ENCODE measurements at places on chromosomes 3 and 15.

- no peak for DNase-seq
Measured at GRCh38 chr3:147906285-147906684, 497.1 kb downstream of the ZIC1 start.

GRCh38 chr15:92637626-92638025 lies 17.9 kb downstream of the FAM174B start:
- no peak for DNase-seq

DNA sequence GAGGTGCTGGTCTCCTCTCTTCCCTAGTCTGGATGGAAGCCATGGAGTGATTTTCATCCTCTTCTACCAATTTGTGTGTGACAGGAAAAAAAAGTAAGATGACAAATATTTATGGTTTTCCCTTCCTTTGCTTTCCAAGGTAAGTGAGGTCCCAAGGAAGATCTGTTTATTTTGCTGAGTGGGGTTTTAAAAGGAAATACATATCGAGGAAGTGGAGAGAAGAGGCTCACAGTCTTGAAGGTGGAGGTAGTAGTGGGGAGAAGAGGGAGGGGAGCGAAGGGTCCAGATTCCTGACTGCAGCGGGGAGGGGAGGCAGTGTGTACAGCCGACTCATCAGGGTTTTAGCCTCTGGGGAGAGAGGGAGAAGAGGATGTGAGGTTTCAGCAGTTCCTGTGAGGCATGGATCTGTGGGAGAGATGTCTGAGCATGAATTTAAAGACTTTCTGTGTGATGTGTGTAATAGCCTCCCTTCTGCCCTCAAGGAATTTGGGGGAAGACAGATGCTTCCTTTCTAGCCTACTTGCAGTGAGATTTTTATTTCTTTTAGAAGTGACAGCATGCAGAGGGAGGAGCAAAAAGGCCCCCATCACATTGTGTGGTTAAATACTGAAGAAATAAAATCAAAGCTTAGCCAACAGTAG lies 272.4 kb downstream of the THRB start:
- DNase-seq: no peak

GRCh38 chr3:144324076-144324475 lies 352.5 kb downstream of the DIPK2A start:
- no peak for DNase-seq

DNA sequence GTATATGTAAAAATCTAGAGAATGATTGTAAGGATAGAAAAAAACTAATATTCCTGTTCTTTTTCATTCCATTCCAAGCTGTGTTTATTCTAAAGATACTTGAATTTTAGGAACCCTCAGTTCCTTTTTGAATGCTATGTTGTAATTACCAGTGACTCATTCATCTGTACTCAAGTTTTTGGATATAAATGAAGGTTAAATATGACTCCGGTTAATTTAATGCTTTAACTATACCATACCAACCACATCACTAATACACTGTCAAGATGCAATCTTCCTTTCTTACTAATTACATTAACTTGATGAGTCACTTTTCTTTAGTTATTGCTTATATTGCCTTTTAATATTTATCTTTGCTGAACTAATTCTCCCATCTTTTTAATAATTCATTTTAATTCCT lies 68.8 kb upstream of the ZNF148 start:
- DNase-seq: no peak

GRCh38 chr3:176759815-176760506 lies 437.3 kb downstream of the TBL1XR1 start:
- DNase-seq: no peak

GRCh38 chr15:73146419-73146818 lies 94.2 kb downstream of the NEO1 start:
- DNase-seq: no peak

GRCh38 chr15:69862540-69862939 lies 235.2 kb downstream of the TLE3 start:
- DNase-seq: no peak

- DNase-seq: no peak
Measured at GRCh38 chr3:55752911-55753310, 265.8 kb upstream of the WNT5A start.

GRCh38 chr3:54713455-54713854 lies 214.4 kb downstream of the LRTM1 start:
- no peak for DNase-seq

DNA sequence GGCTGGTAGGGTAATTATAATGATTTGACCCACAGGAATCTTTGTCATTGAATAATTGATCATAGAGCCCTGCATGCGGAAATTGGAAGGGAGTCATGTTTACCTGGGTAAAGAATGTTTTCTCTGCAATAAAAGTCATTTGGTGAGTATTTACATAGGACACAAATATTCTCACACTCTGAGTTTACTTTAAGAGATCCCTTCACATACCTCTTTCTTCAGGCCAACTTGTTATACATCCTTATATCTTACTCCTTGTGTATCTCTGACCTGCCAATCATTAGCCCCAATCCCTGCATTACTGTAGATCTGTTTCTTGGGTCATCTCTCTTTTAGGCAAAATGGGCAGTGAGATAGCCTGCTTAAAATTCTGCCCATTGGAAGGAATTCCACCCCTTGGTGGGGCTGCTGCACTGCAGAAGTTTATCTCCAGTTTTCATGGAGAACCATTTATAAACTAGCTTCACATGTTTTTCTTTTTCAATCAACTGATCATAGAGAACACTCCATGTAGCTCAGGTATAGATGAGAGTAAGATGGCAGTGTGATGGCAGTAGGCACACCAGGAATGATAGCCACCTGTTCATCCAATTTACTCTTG lies 46.2 kb downstream of the ILDR1 start:
- DNase-seq: no peak

DNA sequence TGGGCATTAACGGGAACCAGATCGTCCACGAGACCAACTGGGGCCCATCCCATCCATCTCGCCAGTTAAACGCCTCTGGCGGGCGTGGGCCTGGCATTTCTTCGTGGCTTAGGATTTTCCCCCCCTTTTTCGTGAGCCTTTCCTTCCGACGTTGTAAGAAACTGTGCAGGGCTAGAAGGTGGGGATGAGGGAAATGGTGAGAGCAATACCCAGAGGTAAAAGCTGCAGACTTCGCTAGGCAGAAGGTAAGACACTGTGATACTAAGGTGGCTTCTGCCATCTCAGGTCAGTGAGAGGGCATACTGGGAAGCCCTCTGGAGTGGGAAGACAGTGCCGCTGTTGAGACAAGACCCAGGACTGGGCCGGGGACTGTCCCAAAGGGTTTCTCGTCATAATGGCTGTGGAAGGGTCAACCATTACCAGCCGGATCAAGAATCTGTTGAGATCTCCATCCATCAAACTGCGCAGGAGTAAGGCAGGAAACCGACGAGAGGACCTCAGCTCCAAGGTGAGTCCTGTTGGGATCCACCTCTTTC lies 666 bp downstream of the MAPKBP1 start:
- no peak for DNase-seq

DNA sequence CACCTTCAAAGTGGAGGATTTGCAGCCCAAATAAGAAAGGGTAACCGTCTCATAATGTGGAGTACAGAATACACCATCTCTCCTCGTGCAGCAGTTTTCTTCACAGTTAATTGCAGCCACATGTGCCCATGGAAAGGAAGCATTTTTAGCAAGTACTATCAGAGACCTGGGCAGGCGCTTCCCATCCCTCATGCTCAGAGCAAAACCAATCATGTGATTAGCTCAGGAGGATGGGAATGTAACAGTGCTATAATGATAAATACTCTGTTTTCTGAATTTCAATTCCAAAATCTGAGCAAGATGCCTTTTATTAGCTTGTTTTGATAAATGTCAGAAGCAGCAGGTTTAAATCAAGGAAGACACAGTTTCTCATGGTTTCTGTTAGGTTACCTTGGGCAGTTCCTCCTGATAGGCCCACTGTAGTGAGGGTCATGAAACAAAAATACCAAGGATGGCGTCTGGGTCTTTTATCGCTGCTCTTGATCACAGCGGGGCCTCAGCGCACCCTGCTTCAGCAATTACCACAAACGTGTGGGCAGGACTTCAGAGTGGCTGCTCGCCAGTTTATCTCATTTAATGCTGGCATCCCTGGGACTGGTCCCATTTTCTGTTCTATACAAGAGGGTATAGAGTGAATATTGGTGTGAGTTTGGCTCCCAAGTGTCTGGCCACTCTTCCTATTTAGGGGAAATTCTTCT lies 92.6 kb upstream of the VGLL4 start:
- no peak for DNase-seq

- no peak for DNase-seq
Measured at GRCh38 chr3:62318365-62318751, 55.0 kb downstream of the FEZF2 start.

GRCh38 chr3:112093180-112093522 lies 7.0 kb downstream of the C3orf52 start:
- DNase-seq: no peak

GRCh38 chr3:356952-357351 lies 160.4 kb downstream of the CHL1 start:
- peak; percentile 50 for DNase-seq

GRCh38 chr3:151305060-151305774 lies 11.4 kb downstream of the GPR87 start:
- no peak for DNase-seq

DNA sequence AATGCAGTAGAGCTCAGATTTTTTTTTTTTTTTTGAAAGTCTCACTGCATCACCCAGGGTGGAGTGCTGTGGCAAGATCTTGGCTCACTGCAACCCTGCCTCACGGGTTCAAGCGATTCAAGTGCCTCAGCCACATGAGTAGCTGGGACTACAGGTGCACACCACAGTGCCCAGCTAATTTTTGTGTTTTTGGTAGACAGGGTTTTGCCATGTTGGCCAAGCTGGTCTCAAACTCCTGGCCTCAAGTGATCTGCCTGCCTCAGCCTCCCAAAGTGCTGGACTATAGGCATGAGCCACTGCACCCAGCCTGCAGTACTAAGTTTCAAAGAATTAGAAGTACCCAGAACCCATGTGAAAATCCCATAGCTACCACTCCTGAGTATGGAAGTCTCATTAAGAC lies 14.5 kb downstream of the TRIM59 start:
- DNase-seq: no peak

- no peak for DNase-seq
Measured at GRCh38 chr3:62700357-62700756, 174.9 kb downstream of the CADPS start.

GRCh38 chr3:9074079-9074478 lies 110.8 kb upstream of the RAD18 start:
- DNase-seq: no peak

- no peak for DNase-seq
Measured at GRCh38 chr15:68957696-68958095, 27.4 kb downstream of the SPESP1 start.

DNA sequence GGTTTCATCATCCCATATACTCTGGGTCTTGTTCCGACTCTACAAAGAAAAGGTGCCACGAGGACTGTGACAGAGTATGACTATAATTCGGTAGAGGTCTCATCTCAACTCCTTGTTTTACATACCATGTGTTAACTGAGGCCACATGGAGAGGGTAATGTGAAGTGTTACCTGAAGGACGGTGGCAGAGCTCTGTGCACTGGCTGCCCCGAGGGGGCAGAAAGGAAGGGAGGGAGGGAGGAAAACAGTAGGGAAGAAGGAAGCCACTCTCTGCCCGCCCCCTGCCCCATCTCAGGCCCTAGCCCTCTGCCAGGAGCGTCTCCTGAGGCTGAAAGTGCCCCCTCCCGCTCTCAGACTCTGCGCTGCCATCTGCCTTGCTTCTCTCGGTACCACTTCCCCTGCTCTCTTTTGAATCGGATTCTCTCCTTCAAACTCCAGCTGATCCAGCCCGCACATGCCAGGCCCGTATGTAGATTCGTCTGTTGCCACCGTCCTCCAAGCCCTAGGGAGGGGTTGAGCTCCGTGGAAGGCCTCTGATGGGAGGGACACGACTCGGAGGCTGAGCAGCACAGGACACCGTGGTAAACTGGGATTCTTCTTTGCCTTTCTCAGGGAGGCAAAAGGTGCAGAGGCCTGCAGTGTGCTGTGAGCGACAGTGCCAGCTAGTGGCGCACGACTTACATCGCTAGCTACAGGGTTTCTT lies 70.5 kb upstream of the ATP10A start:
- DNase-seq: no peak

DNA sequence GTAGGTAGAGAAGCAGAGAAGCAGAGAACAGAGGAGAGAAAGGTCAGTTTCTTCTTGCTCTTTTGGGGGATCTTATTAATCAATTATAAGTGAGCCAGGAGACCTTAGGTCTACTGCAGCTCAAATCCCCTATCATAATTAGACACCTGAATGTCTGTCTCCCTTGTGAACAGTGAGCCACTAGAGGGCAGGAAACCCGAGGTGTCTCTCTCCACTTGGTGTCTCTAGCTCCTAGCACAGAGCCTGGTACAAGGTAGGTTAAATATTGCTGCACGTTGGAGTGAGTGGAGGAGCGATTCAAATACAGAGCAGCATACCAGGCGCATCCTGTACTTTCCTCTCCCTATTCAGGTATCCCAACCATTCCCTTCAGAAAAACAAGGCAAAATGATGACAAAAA lies 2.0 kb upstream of the ST8SIA2 start:
- DNase-seq: no peak

GRCh38 chr3:146077181-146077580 lies 83.8 kb downstream of the PLOD2 start:
- no peak for DNase-seq

- no peak for DNase-seq
Measured at GRCh38 chr3:188747489-188747888, 424.3 kb upstream of the TPRG1 start.

GRCh38 chr3:72543246-72543645 lies 305.0 kb downstream of the SHQ1 start:
- DNase-seq: no peak

DNA sequence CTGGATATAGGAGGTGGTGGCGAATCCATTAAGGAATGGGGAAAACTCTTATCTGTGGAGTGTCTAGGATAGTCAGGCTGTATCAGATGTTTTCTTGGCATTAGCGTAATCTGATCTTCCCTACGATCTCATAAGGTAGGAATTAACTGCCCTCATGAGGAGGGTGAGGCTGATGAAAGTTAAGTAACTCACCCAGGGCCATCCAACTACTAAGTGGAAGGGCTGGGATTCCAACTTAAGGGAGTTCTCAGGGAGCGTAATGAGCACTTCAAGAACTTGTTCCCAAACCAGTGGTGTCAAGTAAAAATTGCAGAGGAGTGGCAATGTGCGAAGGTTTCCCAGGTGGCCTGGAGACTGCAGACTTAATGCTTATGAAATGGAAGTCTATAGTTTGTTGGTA lies 55.9 kb upstream of the OSBPL11 start:
- DNase-seq: no peak

- peak; percentile 85 for DNase-seq
Measured at GRCh38 chr3:44045476-44046275, 196.0 kb upstream of the TOPAZ1 start.

- DNase-seq: peak; percentile 80
Measured at GRCh38 chr3:11236588-11237461, 35.4 kb upstream of the ATG7 start.

GRCh38 chr3:25513642-25514266 lies 85.7 kb downstream of the RARB start:
- no peak for DNase-seq

DNA sequence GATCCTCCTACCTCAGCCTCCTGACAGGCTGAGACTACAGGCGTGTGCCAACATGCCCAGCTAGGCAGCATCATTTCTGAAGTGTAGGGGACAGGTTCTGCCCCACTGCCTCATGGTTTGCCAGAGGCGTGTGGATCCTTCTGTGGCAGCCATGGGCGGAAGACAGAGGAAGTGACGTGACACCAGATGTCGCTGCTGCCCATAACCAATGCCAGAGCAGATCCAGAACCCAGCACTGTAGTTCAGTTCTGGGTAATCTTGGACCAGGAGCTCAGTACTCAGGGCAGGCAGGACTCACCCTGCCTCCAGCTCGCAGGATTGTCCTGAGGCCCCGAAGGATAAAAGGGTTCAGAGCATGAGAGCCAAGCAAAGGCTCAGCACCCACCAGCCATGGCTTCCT lies 8.2 kb downstream of the RBPMS2 start:
- DNase-seq: no peak
